Effector CD8-positive, alpha-beta T cell (primary cell): ENCODE measurements at places on chromosomes 2 and 18.

DNA sequence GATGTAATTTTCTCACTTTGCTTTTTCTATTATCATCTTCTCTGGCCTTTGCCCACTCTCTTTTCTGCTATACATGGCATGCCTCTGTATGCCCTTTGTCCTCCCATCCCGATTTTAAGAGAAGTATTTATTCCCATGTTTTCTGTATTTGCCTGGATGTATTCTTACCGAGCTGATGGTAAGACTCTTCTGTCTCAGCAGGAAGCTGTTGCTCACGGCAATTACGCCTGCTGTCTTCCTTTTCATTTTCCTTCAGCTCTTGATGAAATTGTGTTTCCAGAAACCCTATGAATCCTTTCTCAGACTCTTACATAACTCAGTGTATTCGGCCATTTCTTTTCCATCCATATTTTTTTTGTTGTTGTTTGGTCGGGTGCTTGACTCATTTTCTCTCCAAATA lies 121.6 kb downstream of the SP3 start:
- no peak for DNase-seq

DNA sequence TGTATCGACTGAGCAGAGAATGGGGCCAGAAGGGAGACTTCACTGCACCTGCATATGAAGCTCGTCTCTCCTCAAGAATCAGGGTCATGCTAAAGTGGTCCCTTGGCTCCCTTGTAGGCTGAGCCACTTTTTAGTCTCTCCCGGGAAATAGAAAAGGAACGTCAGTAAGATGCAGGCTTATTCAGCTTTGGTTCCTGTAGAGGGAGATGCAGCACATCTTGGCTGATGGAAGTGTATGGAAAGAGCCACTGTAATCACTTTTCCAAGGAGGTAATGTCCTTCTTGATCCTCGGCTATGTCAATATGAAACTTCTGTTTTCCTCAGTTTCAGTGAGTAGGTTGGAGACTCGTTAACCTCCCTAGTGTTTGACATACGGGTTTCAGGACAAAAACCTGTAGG lies 235.2 kb downstream of the GCA start:
- no peak for DNase-seq

GRCh38 chr2:134348239-134348638 lies 94.4 kb downstream of the MGAT5 start:
- no peak for DNase-seq

DNA sequence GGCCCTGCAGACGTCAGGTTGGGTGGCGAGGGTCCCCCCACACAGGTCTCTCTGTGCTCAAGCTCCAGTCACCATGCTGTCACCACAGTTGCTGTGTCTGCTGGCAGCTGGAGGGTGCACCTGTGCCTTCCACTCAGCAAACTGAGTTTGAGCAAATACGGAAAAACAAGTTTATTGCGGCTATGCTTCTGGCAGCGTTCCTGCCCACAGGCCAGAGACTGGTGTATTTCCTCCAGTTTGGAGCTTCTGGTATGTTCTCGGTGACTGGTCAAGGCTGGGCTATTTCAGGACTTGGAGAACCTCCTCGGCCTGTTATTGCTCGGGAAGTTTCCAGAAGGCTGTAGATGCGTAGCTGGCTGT lies 132.6 kb downstream of the SEPTIN10 start:
- DNase-seq, result no peak

- no peak for DNase-seq
These were observed 103.5 kb upstream of the PPP1CB start for GRCh38 chr2:28648147-28648546.

DNA sequence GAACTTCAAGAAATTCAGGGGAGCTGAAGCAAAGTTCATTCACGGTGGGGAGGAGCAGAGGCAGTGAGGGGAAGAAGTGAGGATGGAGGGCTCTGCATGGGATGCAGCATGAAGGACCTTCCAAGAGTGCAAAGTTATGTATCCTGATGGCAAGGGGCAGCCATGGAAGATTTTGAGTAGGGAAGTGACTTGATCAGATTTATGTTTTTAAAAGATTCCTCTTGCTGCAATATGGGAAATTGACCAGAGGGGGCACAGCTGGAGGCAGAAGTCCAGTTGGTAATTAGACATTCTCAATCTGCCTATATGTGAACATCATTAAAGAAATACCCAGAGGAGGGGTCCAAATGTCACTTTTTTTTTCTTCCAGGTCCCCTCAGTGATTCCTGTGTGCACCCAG lies 21.5 kb upstream of the ANXA4 start:
- no peak for DNase-seq

DNA sequence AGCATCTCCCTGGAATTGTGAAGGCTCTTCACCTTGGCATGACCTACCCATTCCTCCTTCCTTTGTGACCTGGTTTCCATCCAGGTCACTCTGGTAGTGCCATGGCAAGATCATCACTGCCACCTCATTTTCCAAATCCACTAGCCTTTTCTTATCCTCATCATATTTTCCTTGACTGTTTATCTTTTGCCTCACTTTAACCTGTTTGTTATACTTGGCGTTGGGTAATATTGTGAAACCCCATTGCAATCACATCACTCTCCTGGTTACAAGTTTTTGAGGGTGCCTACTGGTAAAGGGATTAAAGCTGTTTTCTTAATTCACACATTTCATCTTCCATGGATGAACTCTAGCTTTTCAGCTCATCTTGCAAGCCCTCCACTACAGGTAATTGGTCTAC lies 39.1 kb upstream of the IGFBP2 start:
- no peak for DNase-seq

- DNase-seq, result no peak
These were observed 239.0 kb upstream of the APCDD1 start for GRCh38 chr18:10215446-10215845.

DNA sequence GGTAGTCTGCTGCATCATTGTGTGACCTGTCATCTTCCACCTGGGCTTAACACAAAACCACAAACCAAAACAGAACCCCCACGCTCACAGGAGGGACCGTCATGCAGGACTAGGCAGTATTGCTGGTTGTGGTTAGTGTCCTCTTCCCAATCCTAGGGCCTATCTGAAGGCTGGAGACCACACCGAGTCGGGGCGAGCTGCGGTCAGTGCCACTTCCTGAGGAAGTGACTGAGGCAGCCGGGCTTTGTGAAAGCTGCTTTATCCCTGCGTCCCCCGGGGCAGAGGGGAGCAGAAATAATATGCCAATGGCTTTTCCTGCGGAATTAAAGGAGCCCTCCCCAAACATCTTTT lies 22.9 kb downstream of the ZNF532 start:
- no peak for DNase-seq
